Natural killer cell treated with Interleukin-12 subunit alpha and Interleukin-12 subunit beta and Interleukin-15 and Interleukin-18, amount 100 ng/mL, for 72 hours (primary cell): ENCODE measurements at places on chromosomes 4 and X. TPM values are rescaled to one million over a fixed set of nuclear protein-coding genes. Genes with fewer than 3 reads are reported as not detected.

GRCh38 chr4:112130906-112131305 is 14.3 kb upstream of the FAM241A start:
- DNase-seq, result no peak

Gene STOX2
- not detected for total RNA-seq

DNA sequence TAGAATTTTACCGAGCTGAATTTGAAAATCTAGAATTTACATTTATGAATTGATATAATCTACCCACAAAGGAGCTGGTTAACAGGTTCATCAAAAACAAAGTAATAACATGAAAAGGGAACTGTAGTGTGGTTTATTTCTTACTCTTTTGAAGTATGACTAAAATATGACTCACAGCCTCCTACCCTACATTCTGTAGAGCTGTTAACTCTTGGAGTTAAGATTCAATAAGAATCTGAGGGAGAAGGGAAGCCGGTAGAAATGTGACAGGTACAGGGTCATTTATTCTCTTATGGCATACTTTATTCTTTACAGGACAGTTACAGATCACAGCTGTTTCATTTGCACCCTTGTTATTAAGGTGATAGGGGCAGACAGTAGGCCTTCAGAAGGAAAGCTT is 132.2 kb upstream of the FAM47B start:
- no peak for DNase-seq

Gene ADGRG4
- not detected for total RNA-seq

GRCh38 chrX:68892134-68892533 is 63.3 kb downstream of the EFNB1 start:
- no peak for DNase-seq

DNA sequence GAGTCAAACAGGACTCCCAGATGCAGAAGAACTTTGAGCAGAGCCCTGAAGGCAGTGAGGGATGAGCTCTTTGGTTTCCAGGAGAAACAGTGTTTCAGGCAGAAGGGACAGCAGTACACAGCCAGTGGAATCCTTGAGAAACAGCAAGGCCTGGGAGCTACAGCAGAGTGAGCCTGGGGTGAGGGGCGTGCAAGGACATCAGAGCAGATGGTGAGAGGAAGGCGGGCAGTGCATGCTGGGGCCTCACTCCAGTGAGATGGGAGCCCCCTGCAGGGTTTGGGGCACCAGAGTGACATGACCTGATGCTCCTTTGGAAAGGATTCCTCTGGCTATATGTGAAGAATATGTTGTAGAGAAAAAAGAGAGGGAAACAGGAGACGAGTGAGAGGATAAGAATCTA is 98.1 kb upstream of the EGFL6 start:
- no peak for DNase-seq

Gene PCSK1N
- 0.42 TPM for total RNA-seq

Gene SMIM20
- 19.0 TPM for total RNA-seq

DNA sequence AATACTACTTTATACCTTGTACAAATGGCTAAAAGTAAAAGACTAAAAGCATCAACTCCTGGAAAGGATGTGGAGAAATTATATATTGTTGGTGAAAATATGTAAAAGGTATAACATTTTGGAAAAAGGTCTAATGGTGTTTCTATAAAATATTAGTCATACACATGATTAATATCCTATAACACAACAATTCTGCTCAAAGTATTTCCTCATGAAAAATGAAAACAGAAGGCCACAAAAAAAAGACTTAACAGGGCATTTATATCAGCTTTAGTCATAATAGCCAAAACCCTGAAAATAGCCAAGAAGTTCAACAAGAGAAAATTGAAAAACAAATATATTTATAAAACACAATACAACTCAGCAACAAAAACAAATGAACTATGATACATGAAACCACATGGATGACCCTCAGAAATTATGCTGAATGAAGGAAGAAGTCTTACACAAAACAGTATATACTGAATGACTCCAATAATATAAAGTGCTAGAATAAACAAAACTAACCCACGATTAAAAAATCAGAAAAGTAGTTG is 38.8 kb downstream of the TBCK start:
- DNase-seq, result no peak

DNA sequence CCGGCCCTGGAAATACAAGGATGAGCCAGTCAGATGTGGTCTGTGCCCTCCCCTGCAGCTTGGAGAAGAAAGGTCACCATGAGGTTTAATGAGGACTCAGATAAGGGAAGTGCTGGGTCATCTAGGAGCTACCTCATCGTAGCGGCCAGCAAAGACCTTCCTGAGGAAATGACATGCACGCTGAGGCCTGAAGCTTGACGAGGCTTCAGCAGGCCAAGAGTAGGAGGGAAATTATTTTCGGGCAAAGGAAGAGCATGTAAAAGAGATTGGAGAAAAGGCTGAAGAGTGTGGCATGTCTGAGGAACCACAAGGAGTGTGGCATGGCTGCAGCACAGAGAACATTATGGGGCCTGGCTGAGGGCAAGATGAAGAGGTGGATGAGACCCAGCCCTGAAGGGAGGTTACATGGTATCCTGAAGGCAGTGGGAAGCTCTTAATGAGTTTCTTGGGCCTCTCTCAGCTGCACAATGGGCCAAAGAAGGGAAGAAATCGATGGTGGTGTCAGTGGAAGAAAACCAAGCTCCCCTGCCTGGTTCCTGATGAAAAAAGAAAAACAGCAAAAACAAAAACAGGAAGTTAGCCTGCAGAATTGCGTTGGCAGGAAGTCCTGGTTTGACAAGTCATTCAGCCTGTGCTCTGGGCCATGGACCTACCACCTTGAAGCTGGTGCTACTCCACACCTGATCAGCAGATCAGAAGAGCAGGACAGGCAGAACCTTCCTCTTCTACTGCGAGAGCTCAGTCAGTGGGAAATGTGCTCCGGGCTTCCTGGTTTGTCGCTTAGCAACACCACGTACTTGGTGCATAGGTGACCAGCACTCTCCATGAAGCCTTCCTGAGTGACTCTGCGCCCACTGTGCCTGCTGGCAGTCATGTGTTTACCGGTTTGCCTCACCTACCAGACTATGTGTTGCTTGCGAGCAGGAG is 134.5 kb upstream of the KLF3 start:
- DNase-seq, result no peak
